Thyroid gland (tissue), 4 donors: ENCODE measurements at places on chromosomes 1 and 21. TPM values are rescaled to one million over a fixed set of nuclear protein-coding genes. Genes with fewer than 3 reads are reported as not detected.

The RIPPLY3 gene
- total RNA-seq: not detected

DNA sequence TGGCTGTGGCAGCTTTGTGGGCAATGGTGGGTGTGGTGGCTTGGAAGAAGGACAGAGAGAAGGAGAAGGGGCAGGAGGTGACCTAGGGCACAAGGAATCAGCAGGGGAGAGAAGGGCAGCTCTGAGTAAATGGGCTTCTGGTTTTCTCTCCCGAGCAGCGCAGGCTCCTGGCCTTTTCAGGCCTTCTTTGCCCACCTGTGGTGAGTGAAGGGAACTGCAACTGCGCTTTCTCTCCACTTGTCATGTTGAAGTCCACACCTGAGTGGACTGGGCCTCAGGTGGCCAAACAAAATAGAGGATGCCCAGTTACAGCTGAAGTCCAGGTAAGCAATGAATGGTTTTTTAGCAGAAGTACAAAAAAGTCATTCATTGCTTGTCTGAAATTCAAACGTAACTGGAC lies 29.4 kb upstream of the KCNA10 start:
- peak; percentile 30 for DNase-seq
- no peak overlapping the region for H3K4me3 ChIP-seq
- H3K4me1 ChIP-seq: no peaks in the 10 kb centered on the region

DNA sequence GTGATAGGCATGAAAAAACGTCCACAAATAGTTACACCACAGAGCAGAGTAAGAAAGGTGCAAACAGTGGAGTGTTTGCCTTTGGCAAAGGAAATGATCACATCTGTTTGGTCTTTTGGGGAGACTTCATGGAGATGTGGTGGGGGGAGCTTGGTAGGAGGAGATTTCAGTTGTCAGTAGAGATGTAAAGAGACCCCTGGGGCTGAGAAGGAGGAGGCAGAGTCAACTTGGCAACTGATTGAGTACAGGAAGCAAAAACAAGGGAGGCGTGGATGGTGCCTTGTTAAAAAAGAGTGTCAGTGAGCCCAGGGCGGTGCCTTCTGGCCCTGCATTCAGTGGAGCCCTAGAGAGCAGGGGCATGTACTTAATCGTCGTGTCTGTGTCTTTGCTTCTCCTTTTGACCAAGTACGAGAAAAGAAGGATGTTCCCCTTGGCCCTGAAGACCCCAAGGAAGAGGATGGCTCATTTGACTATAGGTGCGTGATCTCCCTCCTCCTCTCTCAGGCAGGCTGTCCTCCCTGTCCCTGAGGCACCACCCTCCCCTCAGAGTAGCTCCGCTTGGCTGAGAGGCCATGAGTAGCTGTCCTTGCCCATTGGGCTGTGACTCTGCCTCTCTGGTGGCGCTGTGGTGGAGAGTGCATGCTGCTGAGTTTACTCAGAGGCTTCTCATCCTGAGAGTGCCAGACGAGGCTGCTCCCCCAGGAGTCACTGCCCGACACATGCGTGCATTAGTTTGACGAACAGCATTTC lies 30.4 kb upstream of the CNTN2 start:
- H3K27me3 ChIP-seq: no peaks in the 10 kb centered on the region
- H3K27ac ChIP-seq: no peak overlapping the region
- H3K4me1 ChIP-seq: peaks cover 9% of the 10 kb centered on the region
- DNase-seq: peak; percentile 92
- H3K4me3 ChIP-seq: no peak overlapping the region

DNA sequence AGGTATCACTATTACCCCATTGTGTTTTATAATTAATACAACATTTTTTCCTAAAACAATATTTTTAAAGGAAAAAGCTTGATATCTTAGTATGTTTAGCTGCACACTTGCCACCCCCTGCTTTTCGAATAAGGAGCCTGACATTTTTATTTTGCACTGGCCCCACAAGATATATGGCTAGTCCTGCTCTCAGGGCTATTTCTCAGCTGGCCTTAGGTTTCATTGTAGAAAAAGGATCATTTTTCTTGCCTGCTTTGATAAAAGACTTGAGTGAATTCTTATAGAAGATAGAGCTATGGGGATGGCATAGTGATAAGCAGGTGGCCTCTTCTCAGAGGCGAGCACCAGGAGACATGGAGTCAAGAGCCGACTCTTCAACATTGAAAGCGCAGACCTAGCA lies 167.0 kb downstream of the FAM78B start:
- no peak overlapping the region for H3K27ac ChIP-seq
- no peak for DNase-seq
- H3K4me1 ChIP-seq: no peaks in the 10 kb centered on the region
- no peaks in the 10 kb centered on the region for H3K27me3 ChIP-seq
- H3K36me3 ChIP-seq: no peaks in the 10 kb centered on the region
- no peak overlapping the region for H3K4me3 ChIP-seq

- H3K27me3 ChIP-seq: no peaks in the 10 kb centered on the region
- H3K4me3 ChIP-seq: no peak overlapping the region
- no peaks in the 10 kb centered on the region for H3K4me1 ChIP-seq
Measured at GRCh38 chr1:179167955-179168354, 61.5 kb downstream of the ABL2 start.

DNA sequence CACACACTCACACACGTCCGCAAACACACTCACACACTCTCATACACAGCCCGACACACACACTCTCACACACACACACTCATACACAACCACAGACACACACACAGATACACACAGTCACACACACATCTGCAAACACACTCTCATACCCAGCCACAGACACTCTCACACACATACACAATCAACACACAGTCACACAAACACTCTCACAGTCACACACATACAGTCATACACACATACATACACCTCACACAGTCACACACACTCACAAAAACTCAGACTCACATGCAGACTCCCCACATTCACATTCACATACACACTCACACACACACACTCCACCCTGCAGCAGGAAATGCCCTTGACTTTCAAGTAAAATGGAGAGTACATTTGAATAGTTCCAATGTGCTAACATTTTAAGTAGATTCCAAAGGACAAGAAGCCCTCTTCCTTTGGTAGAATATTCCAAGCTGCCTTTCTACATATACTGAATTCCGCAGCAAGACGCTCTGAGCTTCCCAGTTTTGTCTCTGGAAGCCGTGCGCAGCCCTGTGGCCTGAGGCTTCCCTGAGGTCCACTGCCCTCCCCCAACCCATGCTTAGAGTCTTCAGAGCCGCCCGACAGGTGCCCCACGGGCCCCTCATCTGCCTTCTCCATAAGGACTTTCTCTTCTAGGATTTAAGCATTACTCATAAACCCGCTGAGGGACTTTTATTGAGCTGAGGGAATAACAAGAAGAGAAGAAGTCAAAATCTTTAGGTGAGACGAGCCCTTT lies 9.7 kb downstream of the BATF3 start:
- no peaks in the 10 kb centered on the region for H3K36me3 ChIP-seq
- H3K27me3 ChIP-seq: no peaks in the 10 kb centered on the region
- H3K4me1 ChIP-seq: no peaks in the 10 kb centered on the region
- no peak overlapping the region for H3K27ac ChIP-seq
- no peak overlapping the region for H3K4me3 ChIP-seq
- no peak for DNase-seq

DNA sequence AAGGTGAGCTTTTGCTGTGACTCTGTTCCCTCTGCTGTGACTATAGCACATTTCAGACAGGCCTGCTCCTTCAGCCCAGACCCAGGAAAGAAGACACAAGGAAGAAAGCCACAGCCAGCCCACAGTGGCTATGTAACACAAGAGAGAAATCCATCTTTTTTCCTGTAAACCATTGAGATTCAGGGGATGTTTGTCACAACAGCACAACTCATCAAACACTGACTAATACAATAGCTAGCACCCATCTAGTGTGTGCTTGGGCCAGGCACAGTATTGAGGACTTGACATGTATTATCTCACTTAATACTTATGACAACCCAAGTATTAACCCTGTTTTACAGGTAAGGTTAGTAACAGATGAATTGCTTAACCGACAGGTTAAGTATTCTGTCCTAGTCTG lies 29.8 kb downstream of the TAS1R2 start:
- no peaks in the 10 kb centered on the region for H3K27me3 ChIP-seq
- no peaks in the 10 kb centered on the region for H3K36me3 ChIP-seq
- no peaks in the 10 kb centered on the region for H3K4me1 ChIP-seq
- no peak overlapping the region for H3K4me3 ChIP-seq

DNA sequence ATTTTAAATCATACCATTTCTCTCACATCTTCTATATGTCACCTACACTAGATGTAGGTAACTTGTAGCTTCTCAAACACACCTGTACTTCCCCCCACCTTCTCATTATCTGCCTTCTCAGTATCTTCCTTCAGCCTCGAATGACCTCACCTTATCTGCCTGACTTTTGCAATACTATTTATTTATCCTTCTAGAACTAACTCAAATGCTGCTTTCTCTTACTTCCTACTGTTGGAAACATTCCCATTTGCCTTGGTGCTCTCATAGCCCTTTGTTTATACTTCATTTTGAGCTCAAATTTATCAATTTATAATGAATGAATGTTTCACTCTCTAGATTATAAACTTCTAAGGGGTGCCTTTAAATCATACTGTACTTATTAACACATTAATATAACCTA lies 50.4 kb upstream of the KIAA1614 start:
- H3K36me3 ChIP-seq: no peaks in the 10 kb centered on the region
- no peak for DNase-seq
- H3K4me3 ChIP-seq: no peak overlapping the region
- H3K27me3 ChIP-seq: no peaks in the 10 kb centered on the region
- no peaks in the 10 kb centered on the region for H3K4me1 ChIP-seq
- H3K27ac ChIP-seq: no peak overlapping the region

GRCh38 chr1:151060007-151060656 lies at the start of gene MLLT11:
TSS of gene MLLT11 (plus strand) at chr1:151060397. CDS start at chr1:151067225, 6,828 bp downstream.
- peaks cover 5% of the 10 kb centered on the region for H3K36me3 ChIP-seq
- peak within 1 kb of the TSS; percentile 98 for H3K27ac ChIP-seq
- peaks cover 32% of the 10 kb centered on the region for H3K4me1 ChIP-seq
- DNase-seq: peak; percentile 35
- H3K4me3 ChIP-seq: peak within 1 kb of the TSS; percentile 84
- H3K27me3 ChIP-seq: no peaks in the 10 kb centered on the region

The TRIM58 gene
- total RNA-seq: 36.1 TPM

- no peaks in the 10 kb centered on the region for H3K27me3 ChIP-seq
- H3K27ac ChIP-seq: peak overlapping the region; percentile 82
- H3K36me3 ChIP-seq: no peaks in the 10 kb centered on the region
- DNase-seq: peak; percentile 57
- H3K4me1 ChIP-seq: peaks cover 44% of the 10 kb centered on the region
- peak overlapping the region; percentile 22 for H3K4me3 ChIP-seq
Measured at GRCh38 chr21:45405271-45405818, 380 bp downstream of the COL18A1 start.

DNA sequence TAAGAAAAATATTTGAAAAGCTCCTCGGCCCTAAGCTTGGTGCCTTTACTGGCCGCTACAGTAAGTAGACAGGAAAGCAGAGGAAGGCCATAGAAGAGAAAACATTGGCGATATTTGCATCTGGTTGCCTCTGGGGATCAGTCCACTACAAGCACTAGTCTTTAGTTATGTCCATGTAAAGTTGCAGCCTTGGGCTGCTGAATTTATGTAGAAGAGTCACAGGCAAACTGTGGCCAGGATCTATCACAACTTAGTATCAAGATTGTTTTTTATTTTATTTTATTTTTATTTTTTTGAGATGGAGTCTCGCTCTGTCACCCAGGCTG lies 228.7 kb upstream of the CAMK1G start:
- H3K36me3 ChIP-seq: no peaks in the 10 kb centered on the region
- H3K27me3 ChIP-seq: no peaks in the 10 kb centered on the region
- peaks cover 8% of the 10 kb centered on the region for H3K4me1 ChIP-seq
- DNase-seq: no peak

The MTARC1 gene
- 96.5 TPM for total RNA-seq

- H3K27me3 ChIP-seq: no peaks in the 10 kb centered on the region
- H3K4me3 ChIP-seq: no peak overlapping the region
- H3K36me3 ChIP-seq: peaks cover 11% of the 10 kb centered on the region
- H3K27ac ChIP-seq: no peak overlapping the region
Measured at GRCh38 chr1:167996266-167996665, 59.4 kb upstream of the MPC2 start.

The HEYL gene
- 17.0 TPM for total RNA-seq

DNA sequence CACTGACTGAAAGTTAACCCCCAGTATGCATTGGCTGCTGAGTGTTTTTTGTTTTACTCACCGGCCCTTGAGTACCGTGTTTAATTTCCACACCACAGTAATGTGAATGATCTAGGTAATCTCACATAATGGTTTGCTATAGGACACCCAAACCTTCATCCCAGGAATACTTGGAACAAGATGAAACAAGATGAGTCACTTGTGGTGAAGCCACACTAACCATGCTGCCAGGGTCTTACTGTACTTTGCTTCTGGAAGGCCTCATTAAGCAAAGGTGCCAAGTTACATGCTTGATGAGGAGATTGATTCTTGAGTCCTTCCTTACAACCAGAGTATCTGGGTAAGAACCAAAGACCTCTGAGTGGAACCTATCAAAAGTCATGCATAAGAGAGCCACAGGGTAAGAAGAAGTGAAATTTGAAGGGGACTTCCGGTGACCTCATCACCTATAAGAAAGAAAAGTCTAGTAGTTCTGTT lies 163.3 kb downstream of the NRIP1 start:
- no peaks in the 10 kb centered on the region for H3K36me3 ChIP-seq
- no peak for DNase-seq
- no peaks in the 10 kb centered on the region for H3K27me3 ChIP-seq
- H3K27ac ChIP-seq: no peak overlapping the region
- no peak overlapping the region for H3K4me3 ChIP-seq

- DNase-seq: peak; percentile 25
- H3K27me3 ChIP-seq: no peaks in the 10 kb centered on the region
- peaks cover 19% of the 10 kb centered on the region for H3K4me1 ChIP-seq
- peak overlapping the region; percentile 86 for H3K27ac ChIP-seq
- peaks cover 3% of the 10 kb centered on the region for H3K36me3 ChIP-seq
- H3K4me3 ChIP-seq: no peak overlapping the region
Measured at GRCh38 chr1:61782771-61783170, 40.5 kb downstream of the PATJ start.

- H3K36me3 ChIP-seq: no peaks in the 10 kb centered on the region
- DNase-seq: no peak
- H3K27me3 ChIP-seq: no peaks in the 10 kb centered on the region
- H3K27ac ChIP-seq: peak overlapping the region; percentile 98
- H3K4me3 ChIP-seq: no peak overlapping the region
- peaks cover 78% of the 10 kb centered on the region for H3K4me1 ChIP-seq
Measured at GRCh38 chr1:31648641-31649357, 4.1 kb upstream of the PEF1 start.

DNA sequence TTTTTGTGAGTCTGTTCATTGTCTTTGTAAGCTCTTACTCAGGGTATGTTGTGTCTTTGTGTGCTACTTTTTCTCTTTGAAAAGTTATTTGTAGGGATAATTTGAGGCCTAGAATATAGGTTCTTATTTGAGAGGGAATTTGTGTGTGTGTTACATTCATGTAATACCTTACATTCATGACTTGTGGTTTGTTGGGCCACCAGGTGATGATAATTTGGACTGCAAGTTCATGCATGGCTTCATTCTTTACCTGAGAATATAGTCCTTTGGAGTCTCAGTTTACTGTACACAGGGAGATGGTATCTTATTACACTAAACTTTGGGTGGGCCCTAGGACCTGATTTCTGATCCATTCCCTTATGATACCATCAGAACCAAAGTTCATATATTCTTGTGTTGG lies 51.8 kb upstream of the FASLG start:
- H3K36me3 ChIP-seq: peaks cover 12% of the 10 kb centered on the region
- DNase-seq: no peak
- H3K27ac ChIP-seq: no peak overlapping the region
- no peak overlapping the region for H3K4me3 ChIP-seq
- H3K27me3 ChIP-seq: no peaks in the 10 kb centered on the region

GRCh38 chr1:40053138-40053887 lies 12.8 kb downstream of the CAP1 start:
- no peak overlapping the region for H3K4me3 ChIP-seq
- H3K27ac ChIP-seq: no peak overlapping the region
